ENCODE measurements at places on chromosomes 6 and 20.

GRCh38 chr6:119862719-119863118 is 513.2 kb upstream of the MAN1A1 start:
- no peak for DNase-seq

GRCh38 chr6:17980329-17980728 is 7.1 kb downstream of the KIF13A start:
- DNase-seq: no peak

- DNase-seq: no peak
Measured at GRCh38 chr20:36085686-36086267, 68.8 kb upstream of the EPB41L1 start.

DNA sequence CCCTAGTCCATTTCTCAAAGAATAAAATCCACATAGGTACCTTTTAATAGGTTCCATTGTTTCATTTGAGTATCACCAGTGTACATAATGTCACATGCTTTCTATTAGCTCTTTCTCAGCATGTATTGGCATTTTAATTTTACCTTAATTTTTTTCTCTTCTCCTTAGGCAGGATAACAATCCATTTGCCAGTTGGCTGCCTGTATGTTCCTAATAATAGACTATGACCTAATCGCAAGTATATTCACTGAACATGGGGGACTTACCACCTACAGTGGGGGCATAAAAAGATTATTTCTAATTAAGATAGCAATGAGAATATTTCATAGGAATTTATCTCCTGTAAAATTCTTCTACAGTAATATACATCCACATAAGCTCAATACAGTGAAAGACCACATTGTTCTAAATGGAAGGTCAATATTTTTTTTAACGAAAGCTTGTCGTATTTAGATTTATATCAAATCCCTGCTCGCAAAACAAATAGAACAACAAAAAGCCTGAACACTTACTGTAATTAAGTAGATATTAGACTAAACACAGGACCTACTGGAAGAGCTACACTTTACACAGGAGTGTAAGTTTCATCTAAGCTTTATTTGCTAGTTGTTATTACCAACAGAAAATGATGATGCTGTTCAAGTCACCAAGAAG is 76.4 kb downstream of the OGFRL1 start:
- no peak for DNase-seq

GRCh38 chr6:90586546-90586835 is 381 bp downstream of the MAP3K7 start:
- no peak for DNase-seq

DNA sequence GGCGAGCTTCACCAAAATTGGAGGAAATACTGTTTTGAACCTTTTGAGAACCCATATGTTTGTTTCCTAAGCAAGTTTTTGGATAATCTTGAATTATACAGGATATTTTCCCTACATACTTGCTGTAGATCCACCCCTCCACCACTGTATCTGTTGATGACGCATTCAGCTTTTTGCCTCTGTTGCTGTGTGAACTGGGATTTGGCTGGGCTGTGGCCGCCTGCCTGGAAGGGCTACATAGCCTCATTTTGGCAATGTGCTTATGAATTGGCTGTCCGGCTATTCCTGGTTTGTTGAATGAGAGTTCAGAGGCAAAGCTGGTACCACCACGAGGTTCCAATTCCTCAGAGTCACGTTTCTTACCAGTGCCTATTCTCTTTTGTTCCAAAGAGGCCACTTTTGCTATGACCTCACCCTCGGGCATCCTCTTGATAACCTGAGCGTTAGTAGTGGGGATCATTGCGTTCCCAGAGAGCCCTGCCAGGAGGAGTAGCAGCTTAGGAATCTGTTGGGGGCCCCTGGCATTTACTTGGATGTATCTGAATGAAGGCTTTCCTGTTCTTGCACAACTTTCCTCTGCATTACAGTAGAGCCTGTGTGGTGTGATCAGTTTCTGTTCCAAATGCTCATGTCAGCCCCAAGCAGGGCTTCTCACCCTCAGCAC is 6.4 kb downstream of the FAM83D start:
- DNase-seq: no peak
